NCI-H2227 treated with DMSO at 0.1 percent for 48 hours (cell line): ENCODE measurements at places on chromosomes 6 and 20.

DNA sequence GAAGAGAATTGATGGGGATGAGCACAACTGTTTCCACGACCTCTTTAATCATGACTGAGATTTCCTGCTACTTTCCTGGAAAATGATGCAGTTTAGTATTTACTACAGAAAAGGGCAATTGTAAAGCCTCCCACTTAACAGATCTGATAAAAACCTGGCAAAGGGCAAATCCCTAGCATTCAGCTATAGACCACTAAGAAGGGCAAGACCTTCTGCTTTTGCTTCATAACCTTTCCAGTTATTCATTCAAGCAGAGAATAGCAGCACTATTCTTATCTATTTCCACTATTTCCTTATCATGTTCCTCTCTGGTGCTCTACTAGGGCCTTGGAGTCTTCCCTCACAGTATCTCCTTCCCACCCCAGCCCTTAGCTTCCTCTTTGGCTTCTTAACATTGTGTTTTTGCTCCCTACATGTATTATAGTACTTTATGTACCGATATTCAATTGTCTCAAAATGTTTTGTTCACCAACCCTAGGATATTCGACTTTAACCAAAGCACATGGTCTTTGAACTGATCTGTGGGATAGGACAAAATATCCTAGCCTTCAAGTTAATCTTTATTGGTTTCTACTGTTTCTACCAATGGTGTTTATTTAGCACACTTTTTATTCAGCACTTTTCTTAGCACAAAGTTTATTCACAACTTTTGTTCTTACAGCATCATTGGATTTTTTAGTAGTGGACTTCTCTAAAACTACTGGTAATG lies 32.7 kb upstream of the MANEA start:
- DNase-seq, result no peak

DNA sequence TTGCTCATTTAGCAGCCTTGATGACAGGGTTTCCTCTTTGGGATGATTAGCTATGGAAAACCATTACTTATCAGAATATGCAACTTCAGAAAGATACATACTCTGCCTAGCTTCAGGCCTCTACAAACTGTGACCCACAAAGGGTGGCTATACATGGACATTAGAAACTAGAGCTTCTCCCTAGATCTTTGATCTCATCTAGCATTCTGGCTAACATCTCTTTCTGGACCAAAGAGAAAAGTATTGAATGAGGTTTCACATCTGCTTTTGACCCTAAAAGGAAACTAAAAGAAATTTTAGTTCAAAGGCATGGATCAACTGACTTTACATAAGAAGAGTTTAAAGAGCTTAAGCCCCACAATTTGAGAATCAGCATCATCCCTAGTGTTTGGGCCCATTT lies 12.4 kb upstream of the HMGN3 start:
- DNase-seq, result no peak

DNA sequence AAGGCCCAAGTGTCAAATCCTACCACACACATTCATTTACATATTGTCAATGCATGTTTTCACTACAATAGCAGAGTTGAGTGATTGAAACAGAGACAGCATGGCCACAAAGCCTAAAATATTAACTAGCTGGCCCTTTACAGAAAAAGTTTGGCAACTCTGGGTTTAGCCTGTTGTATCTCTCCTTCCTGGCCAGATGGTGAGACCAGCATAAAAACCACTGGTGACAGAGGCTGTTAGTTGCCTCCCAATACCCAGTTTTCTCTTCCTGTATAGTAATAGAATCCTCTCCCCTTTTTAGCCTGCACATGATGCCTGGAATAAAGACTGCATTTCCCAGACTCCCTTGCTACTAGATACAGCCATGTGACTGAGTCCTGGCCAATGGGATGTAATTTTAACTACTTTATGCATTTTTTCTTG lies 100.0 kb upstream of the TAB2 start:
- DNase-seq, result no peak

DNA sequence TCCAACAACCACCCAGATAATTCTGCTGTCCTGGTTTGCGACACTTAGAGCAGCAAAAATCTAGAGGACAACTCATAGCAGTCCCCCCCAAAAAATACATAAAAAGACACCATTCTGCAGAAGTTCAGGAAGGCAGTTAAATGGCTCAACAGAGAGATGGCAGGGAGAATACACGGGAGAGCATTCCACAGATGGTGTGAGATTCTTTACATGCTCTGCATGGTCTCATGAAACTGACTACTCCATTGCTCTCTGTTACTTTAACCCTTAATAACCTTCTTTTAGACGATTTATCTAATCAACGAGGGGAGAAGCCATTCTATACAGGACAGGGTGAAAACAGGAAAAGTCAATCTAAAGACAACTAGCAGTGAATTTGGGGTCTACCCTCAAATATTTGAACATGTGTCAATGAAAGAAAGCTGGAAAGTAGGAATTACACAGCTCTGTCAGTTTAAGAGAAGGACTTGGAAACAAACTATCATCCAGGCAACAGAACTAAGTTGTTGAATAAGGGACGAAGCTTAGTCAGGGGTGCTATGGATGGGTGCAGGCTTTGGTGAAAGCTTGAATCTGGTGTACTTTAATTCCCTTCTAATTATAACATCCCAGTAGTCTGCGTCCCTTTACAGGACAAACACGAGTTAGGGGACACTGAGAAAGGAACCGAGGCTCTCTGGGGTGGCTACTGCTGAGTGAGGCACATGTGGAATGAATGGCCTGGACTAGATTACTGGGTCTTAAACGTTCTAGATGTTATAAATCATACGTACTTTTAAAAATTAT lies 5.1 kb downstream of the PERP start:
- DNase-seq, result no peak

GRCh38 chr20:7822772-7823171 lies 117.5 kb downstream of the HAO1 start:
- no peak for DNase-seq

- no peak for DNase-seq
These were observed 4.7 kb downstream of the FAM210B start for GRCh38 chr20:56363491-56363890.

DNA sequence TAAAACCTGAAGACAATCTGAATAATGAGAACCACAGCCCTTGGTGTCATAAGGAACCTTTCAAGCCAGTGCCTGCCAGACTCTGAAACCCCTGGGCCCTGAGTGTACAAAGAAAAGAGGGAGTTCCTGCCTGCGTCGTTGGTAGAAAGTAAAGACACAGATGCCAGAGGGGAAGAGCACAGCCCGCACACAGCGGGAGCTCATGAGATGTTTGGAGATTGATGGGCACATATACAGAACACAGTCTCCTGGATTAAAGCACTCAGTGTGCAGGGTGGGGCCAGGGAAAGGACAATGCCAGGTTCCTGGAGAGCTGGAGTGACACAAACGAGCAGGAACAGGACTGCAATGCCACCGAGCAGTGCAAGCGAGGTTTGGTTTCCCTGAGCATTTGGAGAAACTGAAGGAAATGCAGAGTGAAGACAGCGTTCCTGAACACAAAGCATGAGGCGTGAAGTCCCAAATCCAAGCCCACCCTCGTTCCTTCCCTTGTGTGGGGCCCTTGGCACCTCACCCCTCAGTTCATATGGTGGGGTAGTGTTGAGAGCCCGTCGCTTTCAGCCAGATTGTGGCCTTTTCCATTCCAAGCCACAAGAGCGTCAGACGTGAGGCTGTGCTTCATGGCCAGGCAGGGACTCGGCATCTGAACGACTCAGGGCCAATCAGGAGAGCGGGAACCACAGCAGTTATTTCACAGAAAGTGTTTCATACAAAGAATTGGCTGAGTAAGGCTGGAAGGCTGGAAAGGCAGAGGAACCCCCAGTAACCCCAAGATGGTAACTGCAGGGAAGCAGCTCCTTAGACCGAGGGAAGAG lies 41.0 kb upstream of the RPS6KA2 start:
- DNase-seq, result no peak

GRCh38 chr6:156113631-156114030 lies 658.0 kb upstream of the NOX3 start:
- DNase-seq, result no peak
